ENCODE measurements at places on chromosomes 2 and 18.

- DNase-seq, result no peak
These were observed 364.5 kb upstream of the CDH2 start for GRCh38 chr18:28541276-28541930.

GRCh38 chr2:11530864-11531465 is 2.9 kb upstream of the GREB1 start:
- no peak for DNase-seq

DNA sequence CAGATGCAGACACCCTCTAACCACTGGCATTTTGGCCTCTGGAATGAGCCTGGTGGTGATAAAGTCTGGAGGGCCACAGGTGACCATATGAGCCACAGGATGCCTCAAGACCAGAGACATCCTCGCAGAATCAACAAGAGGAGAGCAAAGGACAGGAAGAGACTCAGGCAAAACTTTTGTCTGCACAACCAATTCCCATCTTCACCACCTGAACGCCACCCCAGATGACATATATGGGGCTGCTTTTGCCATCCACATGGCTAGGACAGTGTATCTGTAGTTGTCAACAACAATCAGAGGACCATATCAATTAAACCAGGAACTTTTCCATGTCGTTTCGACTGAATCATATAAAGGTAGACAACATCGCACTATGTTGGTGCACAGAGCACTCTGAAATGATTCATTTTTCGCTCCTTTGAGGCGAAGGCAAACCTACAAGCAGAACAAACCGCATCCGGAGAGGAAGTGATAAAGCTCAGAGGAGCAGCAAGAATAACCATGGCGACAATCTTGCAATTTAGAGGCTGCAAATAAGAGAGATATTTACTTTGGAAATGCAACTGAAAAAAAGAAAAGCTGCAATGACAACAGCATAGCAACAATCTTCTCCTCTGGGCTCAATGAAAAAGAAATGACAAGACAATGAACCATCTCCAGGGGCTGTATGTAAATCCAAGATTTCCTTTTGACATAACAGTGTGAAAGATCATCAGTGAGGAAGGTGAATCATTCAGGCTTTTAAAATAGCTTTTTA is 204.5 kb downstream of the ARL4C start:
- no peak for DNase-seq

- no peak for DNase-seq
These were observed 15.0 kb downstream of the CRACDL start for GRCh38 chr2:98921062-98921461.

DNA sequence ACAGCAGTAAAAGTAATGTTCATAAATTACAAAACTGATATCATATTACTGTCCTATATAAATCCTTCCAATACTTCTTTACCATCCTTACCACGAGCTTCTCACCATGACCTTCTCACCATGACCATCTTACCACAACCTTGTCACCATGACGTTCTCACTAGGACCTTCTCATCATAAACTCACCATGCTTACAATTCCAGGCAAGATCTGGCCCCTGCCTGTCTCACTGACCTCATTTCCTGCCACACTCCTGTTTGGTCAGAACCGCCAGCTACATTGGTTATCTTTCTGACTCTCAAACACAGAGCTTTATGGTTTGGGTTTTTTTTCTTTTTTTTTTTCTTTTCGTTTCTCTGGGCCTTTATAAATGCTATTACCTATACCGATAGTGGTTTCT is 827.6 kb downstream of the RNF144A start:
- no peak for DNase-seq

DNA sequence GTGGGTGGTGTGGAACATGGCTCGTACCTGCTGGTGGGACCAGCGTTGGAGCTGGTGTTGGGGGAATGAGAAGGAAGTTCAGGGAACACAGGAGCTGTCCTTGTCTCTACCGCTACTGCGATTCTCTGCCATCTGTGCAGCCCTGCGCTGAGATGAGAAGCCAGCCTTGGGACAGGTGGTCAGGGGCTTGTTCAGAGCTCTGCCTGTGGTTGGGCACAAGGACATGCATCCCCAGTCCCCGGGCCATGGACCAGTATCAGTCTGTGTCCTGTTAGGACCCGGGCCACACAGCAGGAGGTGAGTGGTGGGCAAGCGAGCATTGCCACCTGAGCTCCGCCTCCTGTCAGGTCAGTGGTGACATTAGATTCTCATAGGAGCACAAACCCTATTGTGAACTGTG is 164.4 kb downstream of the TSN start:
- DNase-seq, result no peak

- DNase-seq, result no peak
These were observed 171.0 kb upstream of the CAVIN2 start for GRCh38 chr2:192017844-192018243.

GRCh38 chr2:240611601-240612210 is 13.6 kb upstream of the GPR35 start:
- DNase-seq, result no peak
